ENCODE measurements at places on chromosomes 12 and 14. TPM values are rescaled to one million over a fixed set of nuclear protein-coding genes. Genes with fewer than 3 reads are reported as not detected.

Gene NXPH4
- total RNA-seq = 4.4 TPM

Gene CACNA1C
- total RNA-seq = 33.0 TPM

Gene NOS1
- 11.8 TPM for total RNA-seq

Gene TULP3
- 13.4 TPM for total RNA-seq

Gene TC2N
- 25.1 TPM for total RNA-seq

Gene PKP2
- 6.9 TPM for total RNA-seq

Gene DDN
- 15.0 TPM for total RNA-seq

Gene HEBP1
- 5.8 TPM for total RNA-seq

Gene TAS2R13
- total RNA-seq = 4.8 TPM

Gene AKAP6
- total RNA-seq = 161 TPM

Gene NR4A1
- total RNA-seq = 11.1 TPM

Gene RNF212B
- total RNA-seq = not detected

Gene ALX1
- total RNA-seq = 0.23 TPM

Measured in diencephalon (tissue), 1 donor.